Pericardium fibroblast (primary cell): ENCODE measurements at places on chromosomes 4 and X. TPM values are rescaled to one million over a fixed set of nuclear protein-coding genes. Genes with fewer than 3 reads are reported as not detected.

Gene TMEM128
- 17.3 and 21.6 TPM in 2 replicates for total RNA-seq

Gene ATP1B4
- 0.60 TPM in 1 of 2 replicates, not detected in the other for total RNA-seq

Gene ADH6
- total RNA-seq, result under 0.01 and 1.5 TPM in 2 replicates

Gene MYOZ2
- 1.2 and 8.8 TPM in 2 replicates for total RNA-seq

Gene LDOC1
- 13.0 and 17.4 TPM in 2 replicates for total RNA-seq

Gene FREM3
- total RNA-seq, result not detected in 2 replicates

Gene DDIT4L
- 0.12 and 1.5 TPM in 2 replicates for total RNA-seq

Gene ARHGEF9
- total RNA-seq, result 5.3 and 11.9 TPM in 2 replicates

Gene MRFAP1
- total RNA-seq, result 210 and 238 TPM in 2 replicates

Gene STAP1
- total RNA-seq, result not detected in 2 replicates

Gene EXOSC9
- 11.2 and 17.2 TPM in 2 replicates for total RNA-seq

Gene HPGDS
- not detected in 2 replicates for total RNA-seq

Gene NAP1L5
- total RNA-seq, result 3.2 and 6.5 TPM in 2 replicates

Gene MAGEA1
- not detected in 2 replicates for total RNA-seq

Gene LANCL3
- 1.1 TPM in 1 of 2 replicates, not detected in the other for total RNA-seq
